Activated effector memory CD4-positive, alpha-beta T cell treated with anti-CD3 and anti-CD28 coated beads, Interleukin-2, amount 50 U/mL, for 16 hours (primary cell): ENCODE measurements at places on chromosomes 11 and 22.

- DNase-seq, result peak; percentile 83
Measured at GRCh38 chr11:114036147-114036811, 23.2 kb upstream of the ZBTB16 start.

- DNase-seq, result no peak
Measured at GRCh38 chr22:20982563-20982882, 426 bp downstream of the LZTR1 start.

DNA sequence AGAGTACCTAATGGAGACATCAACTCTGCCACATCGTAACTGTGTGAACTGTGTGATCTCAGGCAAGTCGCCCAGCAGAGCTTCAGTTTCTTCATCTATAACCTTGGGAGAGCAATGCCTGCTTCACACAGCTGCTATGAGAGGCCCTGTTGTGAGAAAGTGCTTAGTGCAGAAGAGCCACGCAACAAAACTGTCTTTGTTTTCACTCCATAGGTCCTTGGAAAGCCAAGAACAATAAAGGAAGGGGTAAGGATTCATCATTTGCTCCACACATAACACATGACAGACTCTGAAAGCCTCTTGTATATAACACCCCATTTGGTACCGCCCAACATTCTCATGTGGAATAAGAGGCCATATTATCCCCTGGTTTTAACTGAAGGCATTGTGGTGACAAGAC, 231.9 kb upstream of the ISX start:
- DNase-seq, result no peak

DNA sequence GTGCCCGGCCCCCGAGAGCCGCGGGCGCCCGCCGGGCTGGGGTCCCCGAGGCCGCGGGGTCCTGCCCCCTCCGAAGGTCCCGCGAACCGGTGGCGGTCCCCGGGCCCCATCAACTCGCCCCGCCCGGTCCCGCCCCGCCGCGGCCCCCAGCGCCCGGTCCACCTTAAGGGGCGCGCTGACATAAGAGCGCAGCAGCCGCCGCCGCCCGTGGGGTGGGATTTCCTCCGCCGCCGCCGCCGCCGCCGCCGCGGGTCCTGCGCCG, at the start of gene ZDHHC8:
Gene ZDHHC8 (plus strand): TSS at position 208 of the 262 bp plus-strand sequence. CDS start 144 bp downstream, outside the sequence.
- DNase-seq, result peak; percentile 82

GRCh38 chr22:29259253-29259899, 8.4 kb downstream of the RHBDD3 start:
- no peak for DNase-seq

DNA sequence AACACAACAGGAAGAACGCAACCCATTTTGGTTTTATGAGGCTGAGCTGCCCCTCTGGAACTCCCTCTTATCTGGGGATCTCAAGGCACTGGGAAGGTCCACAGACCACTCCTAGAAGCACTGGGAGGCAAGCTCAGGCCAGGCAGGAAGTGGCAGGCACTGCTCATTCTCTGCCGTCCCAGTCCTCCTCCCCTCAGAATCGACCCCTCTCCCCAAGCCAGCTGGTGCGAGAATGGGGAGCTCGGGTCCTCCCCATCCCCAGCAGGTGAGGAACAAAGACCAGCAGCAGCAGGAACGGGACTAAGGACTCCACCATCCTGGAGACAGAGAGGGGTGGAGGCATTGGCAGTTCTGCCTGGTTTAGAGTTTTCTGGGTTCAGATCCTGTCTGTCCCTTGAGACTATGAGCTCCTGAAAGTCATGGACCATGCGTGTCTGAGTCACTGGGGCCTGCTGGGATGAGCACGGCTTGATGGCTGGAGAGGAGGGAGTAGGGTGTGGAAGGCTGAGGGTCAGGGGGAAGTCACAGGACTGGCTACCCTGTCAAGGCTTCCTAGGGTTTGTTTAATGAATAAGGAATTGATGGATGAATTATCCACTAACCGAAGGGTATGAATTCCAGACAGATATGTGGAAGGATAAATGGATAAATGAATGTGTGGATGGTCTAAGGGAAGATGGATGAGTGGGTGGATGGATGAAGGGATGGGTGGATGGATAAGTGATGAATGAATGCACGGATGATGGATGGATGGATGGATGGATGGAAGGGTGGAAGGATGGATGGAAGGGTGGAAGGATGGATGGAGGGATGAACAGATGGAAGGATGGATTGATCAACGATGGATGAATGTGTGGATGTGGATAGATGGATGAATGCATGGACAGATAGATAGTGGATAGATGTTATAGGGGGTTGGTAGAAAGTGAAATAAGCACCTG, 6.4 kb downstream of the MYEOV start:
- DNase-seq, result no peak

DNA sequence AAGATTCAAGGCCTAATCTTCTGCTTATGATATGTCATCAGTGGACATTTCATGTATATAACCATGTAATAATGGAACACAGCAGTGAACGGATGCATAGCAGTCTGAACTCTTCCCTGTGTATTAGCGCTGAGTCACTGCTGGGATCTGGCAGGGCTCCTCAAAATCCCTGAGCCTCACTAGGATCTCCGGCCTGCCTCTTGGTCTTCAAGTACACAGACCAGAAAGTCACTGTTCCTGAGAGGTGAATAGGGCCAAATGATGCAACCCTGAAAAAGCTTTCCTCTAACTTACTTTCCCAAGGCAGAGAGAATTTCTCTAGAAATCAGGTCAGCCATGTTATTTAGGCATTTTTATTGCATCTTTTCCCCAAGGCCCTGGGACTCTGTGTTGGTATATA, 35.0 kb downstream of the POU2AF1 start:
- no peak for DNase-seq

GRCh38 chr22:37166675-37167066, 17.0 kb upstream of the IL2RB start:
- DNase-seq, result peak; percentile 93

DNA sequence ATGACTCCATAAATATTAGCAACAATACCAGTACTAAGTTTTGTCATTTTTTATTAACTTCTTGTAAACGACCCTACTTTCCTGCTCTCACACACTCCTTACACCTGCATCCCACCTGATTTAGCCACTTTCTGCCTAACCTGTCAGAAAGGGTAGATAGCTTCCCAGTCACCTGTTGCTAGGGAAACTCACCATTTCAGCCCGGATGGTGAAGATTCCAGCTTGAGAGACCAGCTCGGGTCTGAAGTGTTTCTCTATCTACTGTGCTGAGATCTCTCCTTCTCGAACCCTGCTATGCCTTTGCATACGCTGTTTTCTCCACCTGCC, at the start of gene PARVG:
Gene PARVG (plus strand): TSS at position 220 of the 327 bp plus-strand sequence. CDS start 2,405 bp downstream, outside the sequence.
- DNase-seq, result peak; percentile 71

DNA sequence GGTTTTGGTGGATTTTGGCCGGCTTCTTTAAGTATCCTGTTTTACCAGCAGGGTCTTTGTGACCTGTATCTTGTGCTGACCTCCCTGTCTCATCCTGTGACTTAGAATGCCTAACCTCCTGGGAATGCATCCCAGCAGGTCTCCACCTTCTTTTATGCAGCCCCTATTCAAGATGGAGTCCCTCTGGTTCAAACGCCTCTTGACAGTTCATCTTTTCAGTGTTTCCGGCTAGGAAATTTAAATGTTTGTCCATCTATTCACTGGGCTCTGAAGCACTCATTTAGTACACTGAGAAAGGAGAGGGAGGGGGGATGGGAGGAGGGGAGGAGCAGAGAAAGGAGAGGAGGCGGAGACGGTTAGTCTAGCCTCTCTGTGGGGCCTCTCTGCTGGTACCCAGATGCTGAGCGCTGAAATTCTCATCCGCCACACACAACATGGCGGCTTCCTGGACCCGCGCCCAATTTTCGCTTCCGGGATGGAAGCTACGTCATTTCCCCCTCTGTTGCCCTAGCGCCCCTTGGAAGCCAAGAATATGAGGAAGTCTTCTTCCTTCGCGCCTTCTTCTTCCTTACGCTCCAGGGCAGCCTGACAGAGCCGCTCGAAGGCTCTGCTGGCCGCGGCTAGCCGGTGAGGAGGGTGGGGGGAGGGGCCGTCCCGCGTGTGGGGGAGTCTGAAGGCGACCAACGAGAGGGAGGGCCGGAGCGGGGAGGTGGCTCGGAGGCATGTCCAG, 69.0 kb upstream of the SYT13 start:
- peak; percentile 95 for DNase-seq

- DNase-seq, result no peak
Measured at GRCh38 chr11:123052901-123053721, 8.8 kb downstream of the HSPA8 start.

GRCh38 chr11:56783448-56784041, 35.0 kb upstream of the OR9G4 start:
- no peak for DNase-seq

- DNase-seq, result peak; percentile 57
Measured at GRCh38 chr22:38950527-38951295, 6.7 kb upstream of the APOBEC3A start.

DNA sequence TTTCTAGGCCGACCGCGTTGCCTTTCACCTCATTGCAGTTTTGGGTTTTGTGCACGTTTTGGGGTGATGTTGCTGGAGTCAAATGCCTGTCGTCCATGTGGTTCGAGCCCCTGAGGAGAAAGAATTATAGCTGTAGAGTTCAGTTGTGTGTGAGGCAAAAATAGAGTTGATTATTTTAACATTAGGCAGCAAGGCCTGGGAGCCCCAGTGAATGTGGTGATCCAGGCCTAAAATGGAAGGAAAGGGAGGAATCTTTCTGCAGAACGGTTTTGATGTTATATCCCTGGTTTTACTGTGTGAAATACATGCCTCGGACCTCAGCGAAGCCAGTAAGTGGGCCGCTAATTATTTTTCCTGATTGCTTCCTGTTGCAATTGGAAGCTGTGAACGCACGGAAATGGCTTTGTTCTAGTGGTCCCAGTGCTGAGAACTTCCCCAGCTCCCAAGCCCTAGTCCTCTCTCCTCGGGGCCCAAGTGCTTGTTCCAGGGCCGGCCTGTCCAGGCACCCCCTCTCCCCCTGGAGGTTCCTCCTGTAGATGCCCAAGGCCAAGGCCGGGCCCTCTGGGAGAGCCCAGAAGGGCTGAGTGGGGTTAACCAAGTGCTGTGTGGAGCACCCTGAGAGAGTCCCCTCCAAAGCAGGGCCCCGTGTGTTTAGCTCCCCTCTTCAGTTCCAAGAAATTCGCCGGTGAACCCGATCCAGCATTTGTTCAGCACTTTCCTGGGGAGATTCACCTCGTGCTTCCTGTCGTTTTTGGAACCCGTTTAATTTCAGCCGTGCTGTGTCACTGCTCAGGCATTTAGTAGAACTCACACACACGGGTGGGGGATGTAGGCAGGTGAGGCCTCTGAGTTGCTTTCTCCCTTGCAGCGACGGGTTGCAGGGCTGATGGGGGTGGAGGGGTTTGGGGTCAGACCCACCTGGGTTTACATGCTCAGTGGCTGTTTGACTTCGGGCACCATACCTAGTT, 2.1 kb downstream of the LRP5 start:
- no peak for DNase-seq

GRCh38 chr11:111814557-111815320, 48.5 kb upstream of the PPP2R1B start:
- DNase-seq, result no peak

DNA sequence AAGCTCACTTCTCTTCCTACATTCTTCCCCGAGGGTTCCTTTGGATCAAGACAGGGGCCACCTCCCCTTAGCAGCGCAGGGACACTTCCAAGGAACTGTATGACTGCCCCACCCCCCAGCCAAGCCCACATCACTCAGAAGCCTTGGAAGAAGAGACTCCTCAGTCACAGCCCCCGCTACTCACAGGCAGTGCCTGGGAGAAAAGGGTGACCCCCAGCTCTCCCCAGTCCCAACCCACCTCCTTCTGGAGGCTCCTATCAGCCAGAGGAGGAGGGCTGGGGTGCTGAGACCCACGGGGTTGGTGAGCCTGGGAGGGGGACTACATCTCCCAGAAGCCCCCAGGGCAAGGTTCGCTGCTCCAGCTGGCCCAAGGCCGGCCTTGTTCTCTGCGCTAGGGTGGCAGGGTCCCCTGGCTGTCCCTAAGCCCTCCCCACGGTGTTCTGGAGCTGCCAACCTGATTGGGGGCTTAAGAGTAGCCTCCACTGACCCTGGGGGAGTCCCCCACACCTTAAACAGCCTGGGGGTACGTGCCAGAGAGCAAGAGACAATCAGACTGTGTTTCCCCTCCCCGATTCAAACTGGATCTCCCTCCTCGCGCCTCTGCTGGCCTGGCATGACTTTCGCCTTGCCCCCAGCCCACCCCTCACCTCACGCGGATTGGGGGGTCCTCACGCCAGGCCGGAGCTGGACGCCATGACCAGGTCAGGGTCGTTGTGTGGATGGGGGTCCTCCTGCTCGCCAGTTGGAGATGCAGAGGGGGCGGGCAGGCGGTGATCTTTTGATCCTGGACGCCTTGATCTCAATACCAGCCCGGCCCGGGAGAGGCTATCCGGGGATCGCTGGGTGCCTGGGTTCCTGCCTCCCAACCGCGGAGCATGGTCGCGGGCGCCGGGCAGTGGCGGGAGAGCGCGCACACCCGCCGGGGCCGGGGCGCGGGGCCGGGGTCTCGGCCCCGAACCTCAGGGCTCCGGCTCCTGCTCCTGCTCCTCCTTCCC, 838 bp downstream of the BCL9L start:
- peak; percentile 81 for DNase-seq

DNA sequence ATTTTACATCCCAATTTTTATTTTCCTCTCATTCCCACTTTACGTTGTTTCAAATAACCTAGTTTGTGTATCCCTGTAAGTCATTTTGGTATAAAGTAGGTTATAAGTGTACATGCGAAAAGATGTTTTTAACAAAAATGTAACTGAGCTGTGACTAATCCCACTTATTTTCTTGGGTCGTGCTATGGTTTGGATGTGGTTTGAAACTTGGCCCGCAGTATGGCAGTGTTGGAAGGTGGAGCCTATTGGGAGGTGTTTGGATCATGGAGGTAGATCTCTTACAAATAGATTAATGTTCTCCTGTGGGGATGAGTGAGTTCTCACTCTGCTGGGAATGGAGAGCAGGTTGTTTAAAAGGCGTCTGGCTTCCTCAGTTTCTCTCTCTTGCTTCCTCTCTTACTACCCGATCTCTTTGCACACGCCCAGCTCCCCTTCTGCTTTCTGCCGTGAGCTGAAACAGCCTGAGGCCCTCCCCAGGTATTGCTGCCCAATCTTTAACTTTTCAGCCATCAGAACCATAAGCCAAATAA, 7.2 kb downstream of the RPL27A start:
- DNase-seq, result no peak

GRCh38 chr11:7670641-7671040, 2.7 kb downstream of the CYB5R2 start:
- no peak for DNase-seq

- no peak for DNase-seq
Measured at GRCh38 chr11:14193644-14194043, 165.3 kb downstream of the RRAS2 start.

GRCh38 chr11:134244593-134244992, 8.6 kb downstream of the THYN1 start:
- DNase-seq, result no peak

- no peak for DNase-seq
Measured at GRCh38 chr22:20946991-20947390, 20.1 kb upstream of the AIFM3 start.

- no peak for DNase-seq
Measured at GRCh38 chr11:95816037-95816436, 25.7 kb downstream of the CEP57 start.
